Left colon (tissue), 2 donors: ENCODE measurements at places on chromosomes 1 and 21. TPM values are rescaled to one million over a fixed set of nuclear protein-coding genes. Genes with fewer than 3 reads are reported as not detected.

Gene EPHA10
- total RNA-seq: 62.5 TPM

Gene SMPDL3B
- total RNA-seq: 57.1 TPM

Gene AMY2A
- total RNA-seq: 2.5 TPM

Gene KIAA1614
- 0.67 TPM for total RNA-seq

Gene CD101
- 2.8 TPM for total RNA-seq
